ENCODE measurements at places on chromosomes 3 and 15.

GRCh38 chr3:31251083-31251482, 281.6 kb upstream of the STT3B start:
- no peak for DNase-seq

DNA sequence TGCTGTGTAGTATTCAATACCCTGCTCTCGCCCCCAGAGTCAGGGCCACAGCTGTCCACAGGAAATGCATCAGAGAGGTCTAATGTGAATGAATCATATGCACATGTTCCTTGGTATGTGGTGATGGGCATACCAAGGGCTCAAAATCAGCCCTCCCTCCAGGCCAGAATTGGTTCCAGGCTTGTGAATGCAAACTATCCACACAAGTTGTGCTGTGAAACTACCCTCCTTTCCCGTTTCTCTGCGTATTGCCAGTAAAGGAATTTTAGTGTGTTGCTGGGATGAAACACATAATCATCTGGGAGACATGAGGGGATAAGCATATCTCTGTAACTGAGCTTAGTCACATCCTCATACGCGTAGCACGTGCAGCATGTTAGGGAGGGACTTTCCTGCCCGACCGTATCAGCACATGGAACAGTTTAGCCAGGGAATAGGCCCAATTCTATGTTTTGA, 9.2 kb upstream of the MME start:
- no peak for DNase-seq

DNA sequence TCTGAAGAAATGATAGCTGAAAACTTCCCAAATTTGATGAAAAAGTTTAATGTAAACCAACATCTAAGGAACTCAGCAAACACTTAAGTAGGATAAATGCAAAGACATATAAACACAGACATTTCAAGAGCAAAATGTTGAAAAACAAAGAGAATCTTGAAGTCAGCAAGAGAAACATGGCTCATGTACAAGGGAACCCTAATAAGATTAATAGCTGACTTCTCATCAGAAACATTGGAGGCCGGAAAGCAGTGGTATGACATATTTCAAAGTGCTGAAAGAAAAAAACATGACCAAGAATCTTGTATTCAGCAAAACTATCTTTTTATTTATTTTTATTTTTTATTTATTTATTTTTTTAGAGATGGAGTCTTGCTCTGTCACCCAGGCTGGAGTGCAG, 10.6 kb upstream of the PRKCI start:
- DNase-seq: no peak

DNA sequence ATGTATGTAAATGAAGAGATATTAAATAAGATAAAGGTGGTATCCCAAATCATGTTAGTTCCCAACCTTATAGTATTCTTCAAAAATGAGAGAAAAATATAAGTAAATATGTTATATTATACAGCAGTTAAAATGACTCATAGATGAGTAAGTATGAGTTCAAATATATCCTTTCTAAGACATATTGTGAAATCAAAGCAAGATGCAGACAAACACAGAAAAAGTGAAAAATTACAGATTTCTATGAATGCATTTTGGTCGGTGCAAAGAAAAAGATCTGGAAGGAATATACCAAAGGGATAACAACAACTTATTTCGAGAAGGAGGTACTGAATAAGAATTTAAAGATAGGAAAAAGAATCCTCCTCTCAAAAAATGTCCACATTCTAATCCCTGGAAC, 181.2 kb upstream of the TTC14 start:
- no peak for DNase-seq

GRCh38 chr15:72389231-72389630, 8.9 kb upstream of the TMEM202 start:
- DNase-seq: no peak

DNA sequence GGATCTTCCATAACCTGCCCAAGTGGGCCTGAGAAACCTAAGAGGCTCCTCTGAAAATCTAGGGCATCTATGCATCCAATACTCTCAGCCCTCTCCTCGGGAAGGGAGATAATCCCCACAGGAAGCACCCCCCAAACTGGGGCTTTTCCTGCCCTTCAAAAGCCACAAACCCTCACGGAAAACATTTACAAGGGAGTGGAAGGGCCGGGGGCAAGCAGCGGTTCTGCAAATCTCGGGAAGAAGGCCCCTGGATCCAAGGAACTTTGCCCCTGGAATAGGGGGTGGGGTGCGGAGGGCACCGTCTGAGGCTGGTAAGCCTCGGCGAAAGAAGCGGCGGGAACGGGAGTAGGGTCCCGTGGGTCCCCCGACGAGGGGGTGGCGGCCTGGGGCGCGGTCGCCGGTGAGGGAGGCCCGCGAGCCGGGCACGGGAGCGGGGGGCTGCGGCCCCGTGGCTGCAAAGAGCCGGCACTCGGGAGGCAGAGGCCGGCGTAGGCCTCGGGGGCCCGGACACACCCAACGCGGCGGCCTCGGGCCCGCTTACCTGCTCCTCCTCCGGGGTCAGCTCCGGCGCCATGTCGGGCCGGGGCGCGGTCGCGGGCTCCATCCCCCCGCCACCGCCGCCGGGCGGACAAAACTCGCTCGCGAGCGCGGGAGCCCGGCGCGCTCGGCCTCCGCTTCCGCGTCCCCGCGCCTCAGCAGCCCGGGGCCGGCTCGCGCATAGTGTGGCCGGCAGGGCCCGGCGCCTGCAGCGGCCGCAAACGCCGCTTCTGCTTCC, 755 bp downstream of the PTPN9 start:
- DNase-seq: peak; percentile 50

- DNase-seq: no peak
Measured at GRCh38 chr3:73349657-73350056, 275.1 kb downstream of the PDZRN3 start.

- DNase-seq: no peak
Measured at GRCh38 chr3:50582083-50582482, 12.8 kb downstream of the HEMK1 start.

Measured in erythroblast (primary cell).